ENCODE measurements at places on chromosomes 16 and 17.
A peak's percentile ranks its signal among the peaks of the same experiment; 100 is the strongest.

GRCh38 chr17:43431714-43432523 is 33.1 kb downstream of the ARL4D start:
- DNase-seq: no peak

DNA sequence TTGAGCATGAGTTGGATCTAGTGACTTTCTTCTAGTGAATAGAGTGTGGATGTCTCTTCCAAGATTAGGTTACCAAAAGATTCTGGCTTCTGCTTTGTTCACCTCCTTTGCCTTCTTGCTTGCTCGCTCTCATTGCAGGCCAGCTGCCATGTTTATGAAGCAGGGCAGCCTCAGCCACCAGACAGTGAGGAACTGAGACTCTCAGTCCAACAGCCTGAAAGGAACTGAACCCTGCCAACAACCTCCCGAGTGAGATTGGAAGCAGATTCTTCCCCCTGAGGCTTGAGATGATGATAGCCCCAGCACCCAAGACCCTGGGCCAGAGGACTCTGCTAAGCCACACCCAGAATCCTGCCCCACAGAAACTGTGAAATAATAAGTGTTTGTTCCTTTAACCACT is 48.4 kb downstream of the NOG start:
- DNase-seq: no peak

DNA sequence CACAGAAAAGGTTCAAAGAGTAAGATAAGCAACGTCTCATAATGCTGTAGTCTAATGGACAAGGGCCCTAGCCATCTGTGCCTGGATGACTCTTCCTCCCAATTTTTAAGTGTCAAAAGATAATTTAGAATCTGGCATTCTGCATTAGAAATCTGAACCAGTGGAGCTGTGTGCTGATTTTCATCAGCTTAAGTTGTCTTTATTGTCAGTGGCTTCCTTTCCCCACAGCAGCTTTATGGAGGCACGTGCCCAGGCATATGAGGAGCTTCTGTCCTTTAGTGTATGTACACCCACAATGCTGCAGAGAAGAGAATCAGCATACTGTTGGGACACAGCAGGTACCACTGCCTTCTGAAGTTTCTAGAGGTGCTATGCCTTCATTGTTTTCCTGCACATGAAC is 37.9 kb downstream of the HEATR6 start:
- DNase-seq: no peak

GRCh38 chr16:87297918-87298631 is 19.1 kb downstream of the C16orf95 start:
- no peak for DNase-seq

DNA sequence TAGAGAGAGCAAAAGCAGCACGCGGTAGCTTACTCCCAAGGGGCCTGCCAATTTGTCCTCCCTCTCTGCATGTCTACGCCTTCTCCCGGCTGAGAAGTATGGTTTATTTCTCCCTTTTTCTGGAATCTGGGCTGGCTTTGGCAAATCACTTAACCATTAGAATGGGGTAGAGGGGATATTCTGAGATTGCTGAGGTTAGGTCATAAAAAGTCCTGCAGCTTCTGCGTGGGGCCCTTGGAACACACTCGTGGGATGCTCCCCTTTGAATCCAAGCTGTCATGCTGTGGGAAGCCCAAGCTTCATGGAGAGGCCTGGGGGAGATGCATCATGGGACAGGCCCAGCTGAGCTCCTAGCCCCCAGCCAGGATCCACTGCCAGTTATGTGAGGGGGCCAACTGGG is 403.6 kb upstream of the MAF start:
- no peak for DNase-seq

DNA sequence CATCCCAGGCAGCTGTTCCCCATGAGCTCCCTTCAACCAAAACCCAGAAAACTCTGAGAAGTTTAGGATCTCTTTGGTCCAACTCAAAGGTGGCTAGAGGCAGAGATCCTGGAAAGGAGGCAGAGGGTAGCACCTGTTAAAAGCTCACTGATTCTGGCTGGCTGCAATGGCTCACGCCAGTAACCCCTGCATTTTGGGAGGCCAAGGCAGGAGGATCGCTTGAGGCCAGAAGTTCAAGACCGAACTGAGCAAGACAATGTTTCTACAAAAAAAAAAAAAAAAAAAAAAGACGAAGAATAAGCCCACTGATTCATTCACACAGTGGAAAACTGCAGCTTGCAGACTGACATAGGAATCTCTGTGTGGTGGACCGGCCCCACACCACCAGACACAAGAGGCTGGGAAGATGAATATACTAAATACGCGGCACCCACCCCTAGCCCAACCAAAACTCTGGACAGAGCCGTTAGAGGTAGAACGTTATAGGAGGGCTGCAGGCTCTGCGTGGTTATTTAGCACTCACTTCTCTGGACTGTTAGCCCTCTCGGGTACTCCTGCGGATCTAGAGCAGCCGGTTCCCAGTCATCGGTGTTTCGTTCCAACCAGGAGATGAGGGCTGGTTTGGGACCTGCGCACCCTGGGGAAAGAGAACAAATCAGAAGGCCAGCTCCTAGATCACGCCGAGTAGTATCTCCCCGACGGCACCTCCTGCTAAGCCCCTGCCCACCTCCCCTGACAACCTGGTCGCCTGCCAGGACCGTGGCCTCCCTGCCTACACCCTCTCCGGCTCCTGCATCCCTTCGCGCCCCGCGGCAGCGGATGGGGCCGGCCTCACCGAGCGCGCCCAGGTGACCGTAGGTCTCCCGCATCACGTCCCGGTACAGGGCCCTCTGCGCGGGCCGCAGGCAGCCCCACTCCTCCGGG is 925 bp downstream of the ZNF689 start:
- no peak for DNase-seq

DNA sequence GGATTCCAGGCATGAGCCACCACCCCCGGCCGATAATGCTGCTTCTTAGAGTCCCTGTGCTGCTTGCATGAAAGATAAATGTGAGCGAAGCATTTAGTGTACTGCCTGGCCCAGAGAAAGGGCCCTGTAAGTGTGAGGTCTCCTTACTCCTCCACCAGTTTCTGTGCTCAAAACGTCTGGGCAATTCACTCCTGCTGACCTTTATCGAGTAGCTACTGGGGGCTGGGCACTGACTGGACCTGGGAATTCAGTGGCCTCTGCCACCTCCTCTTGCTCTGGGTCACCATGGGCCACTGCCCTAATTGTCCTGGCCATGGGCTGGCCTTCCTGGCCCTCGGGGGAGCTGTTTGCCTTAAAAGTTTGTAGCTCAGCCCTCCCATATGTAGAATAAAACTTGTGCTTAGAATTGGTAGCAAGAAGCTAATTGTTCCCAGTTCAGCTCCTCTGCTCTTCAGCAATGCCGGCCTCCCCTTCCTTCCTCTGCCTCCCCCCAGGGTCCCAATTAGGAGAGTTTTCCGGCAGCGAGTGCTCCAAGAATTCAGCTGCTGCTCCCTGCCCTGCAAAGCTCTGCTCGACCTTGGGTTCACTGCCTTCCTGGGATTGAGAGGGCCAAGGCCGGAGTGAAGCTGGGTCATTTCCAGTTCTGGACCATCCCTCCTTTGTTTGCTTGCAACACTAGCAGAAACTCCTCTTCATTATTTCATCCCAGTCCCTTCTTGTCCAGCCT is 98.9 kb upstream of the CDC42EP4 start:
- DNase-seq: no peak

DNA sequence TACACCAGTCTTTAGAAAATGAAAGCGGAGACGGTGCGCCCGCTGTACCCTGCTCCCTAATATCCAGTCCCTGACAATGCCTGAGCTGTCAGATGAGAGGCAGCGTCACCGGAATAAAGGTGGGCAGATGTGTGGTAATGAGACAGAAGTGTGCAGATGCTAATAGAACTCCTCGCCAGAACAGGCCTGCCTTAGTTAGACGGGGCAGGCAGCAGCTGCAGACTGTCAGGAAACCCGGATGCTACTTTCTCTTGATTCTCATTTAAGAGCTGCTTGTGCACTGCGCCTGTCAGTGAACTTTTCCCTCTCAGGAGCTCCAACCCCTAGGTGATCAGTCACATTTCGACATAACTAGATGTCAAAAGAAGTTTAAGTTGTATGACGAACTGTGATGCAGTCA is 221.8 kb upstream of the IRX3 start:
- no peak for DNase-seq

- DNase-seq: no peak
These were observed 1.9 kb downstream of the CREBBP start for GRCh38 chr16:3878610-3879009.

DNA sequence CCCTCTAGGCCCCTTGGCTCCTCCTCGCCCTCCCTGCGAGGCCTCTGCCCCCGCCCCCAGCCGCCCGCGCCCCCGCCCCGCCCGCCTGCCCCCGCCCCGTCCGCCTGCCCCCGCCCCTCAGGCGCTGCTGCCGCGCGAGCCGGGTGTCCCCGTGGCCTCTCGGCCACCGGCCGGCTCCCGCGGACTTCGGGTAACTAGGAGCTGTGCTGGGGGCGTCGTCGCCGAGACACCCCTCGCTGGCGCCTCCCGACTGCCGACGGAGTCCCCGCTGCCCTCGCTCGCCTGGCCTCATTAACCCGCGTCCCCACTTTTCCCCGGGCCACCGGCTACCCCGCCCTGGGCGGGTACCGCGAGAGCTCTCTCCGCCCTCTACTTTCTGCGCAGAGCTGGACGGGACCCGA is at the start of gene TLCD1:
Gene TLCD1 (minus strand): TSS at position 8 of the 401 bp plus-strand sequence. CDS start 136 bp downstream, outside the sequence.
- peak; percentile 39 for DNase-seq

DNA sequence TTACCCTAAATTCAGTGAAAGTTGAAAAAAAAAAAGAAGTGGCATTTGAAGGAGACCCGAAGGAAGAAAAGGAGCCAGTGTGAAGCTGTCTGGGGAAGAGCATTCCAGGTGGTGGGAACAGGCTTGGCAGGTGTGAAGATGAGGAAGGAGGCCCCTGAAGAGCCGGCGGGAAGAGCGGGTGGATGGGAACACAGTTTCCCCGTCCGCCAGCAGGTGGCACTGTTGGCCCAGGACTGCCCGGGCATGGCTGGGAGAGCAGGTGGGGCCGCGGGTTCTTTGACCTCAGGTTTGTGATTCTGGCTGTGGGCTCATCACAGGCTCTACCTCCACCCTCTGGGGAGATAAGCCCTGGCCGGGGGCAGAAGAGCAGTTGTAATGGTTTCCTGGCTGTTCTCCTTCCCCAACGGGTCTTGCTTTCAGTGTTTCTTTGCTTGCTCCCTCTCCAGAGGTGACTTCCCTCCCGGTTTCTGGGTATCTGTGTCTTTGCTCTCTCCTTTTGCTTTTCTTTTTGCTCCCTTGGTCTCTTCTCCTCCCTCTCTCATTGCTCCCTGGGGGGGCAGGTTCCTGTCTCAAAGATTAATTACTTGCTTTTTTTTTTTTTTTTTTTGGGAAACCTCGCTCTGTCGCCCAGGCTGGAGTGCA is 32.3 kb downstream of the RAP1GAP2 start:
- DNase-seq: peak; percentile 58

GRCh38 chr17:77916703-77917481 is 41.6 kb upstream of the TNRC6C start:
- no peak for DNase-seq

DNA sequence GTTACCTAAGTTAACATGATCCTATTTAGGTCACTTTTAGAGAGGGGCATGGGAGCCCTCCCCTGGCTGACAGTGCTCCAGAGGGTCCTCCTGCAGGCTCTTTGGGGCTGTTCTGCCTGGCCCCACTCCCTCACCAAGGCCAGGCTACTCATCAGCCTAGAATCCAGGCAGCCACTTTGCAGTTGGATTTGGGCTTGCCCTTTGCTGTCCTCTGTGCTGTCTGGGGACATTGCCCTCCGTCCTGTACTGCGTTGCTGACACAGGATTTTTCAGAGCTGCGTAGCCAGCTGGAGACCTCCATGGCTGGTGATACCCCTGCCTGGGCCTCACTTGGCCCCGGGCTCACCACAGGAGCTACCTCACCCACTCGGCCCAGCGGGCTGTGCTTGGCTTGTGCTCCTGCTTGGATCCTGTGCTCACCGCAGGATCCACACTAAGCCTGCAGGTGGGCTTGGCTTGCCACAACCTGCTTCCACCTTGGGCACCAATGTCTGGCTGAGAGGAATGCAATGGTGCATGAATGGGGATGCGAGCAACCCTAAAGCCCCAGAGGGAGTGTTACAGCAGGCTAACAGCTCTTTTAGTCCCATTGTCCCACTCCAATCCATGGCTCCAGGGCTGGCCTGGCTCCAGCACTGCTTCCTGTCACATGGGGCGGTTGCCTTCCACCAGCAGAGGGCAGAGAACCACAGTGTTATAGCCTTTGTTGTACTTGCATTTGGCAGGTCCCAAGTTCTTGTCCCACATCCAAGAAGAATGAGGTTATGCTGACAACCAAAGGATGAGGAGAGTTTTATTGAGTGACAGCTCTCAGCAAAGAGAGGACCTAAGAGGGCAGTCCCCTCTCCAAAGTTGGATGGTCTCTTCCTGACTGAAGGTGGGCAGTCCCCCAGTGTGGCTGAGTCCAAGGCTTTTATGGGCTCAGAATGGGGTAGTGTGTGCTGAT is 21.5 kb downstream of the CCL4 start:
- DNase-seq: no peak

DNA sequence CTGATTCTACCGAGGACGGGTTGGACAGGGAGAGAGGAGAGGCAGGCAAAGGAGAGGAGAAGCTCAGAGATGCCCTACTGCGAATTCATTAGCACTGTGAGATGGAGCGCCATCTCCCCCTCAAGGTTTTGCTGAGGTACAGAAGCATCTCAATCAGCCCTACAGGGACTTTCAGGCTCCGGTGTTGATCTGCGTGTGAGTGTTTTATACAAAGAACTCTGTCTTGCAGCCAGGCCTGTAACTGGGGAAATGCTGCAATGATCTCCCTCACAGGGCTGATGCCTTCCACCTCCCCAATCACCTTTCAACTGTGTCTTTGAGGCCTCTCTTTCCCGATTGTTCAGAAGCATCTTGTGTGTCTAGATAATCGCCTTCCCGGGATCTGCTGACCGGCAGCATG is 74.8 kb downstream of the IRX6 start:
- no peak for DNase-seq

DNA sequence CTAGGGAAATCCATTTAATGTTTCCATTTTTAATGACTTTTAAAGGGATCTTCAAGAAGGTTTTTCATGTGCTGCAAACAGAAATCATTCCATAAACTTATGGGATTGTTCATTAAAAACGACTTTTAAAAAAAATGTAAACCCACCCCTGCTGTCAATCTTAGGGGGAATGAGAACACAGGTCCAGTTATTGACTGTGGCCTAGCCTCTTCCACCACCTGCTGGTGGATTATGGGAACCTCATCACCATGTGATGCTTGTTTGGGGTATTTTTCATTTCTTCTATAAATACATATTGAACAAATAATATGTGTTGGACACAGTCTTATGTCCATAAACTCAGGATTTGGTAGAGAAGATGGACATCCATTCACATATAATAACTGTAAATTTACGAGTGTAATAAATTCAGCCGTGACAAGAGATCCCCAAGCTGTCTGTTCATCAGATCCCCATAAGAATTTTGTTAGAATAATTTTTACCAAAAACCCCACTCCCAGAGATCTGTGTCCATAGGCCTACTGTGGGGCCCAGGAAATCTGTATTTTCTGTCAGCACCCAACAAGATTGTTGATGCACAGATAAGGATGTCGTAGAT is 42.0 kb upstream of the TMC5 start:
- no peak for DNase-seq

DNA sequence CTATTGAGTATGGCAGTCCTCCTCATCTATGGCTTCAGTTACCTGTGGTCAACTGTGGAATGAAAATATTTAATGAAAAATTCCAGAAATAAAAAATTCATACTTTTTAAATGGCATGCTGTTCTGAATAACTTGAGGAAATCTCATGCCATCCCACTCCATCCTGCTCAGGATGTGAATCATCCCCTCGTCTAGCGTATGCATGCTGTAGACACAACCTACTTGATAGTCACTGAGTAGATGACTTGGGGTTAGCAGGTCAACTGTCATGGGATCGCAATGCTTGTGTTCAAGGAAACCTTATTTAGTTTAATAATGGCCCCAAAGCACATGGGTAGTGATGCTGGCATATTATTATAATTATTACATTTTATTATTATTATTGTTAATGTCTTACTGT is 4.8 kb upstream of the VAC14 start:
- DNase-seq: no peak
